ENCODE measurements at places on chromosomes 5 and 9.

DNA sequence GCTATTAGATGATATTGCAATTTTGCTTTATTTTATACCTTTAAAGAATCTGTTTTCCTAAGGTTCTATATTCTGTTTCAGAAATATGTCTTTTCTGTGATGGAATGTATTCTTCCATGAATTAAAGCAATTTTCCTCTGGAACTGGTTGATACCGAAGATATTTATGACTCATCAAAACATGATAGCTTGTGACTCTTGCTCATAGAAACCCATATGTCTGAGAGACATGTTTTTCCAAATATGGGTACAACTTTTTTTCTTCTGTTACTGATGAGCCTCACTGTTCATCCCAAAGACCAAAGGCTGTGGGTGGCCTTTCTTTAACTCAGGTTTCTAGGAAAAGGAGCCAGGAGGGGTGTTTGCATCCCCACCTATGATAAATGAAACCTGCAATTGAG, 126.1 kb upstream of the PAPPA start:
- peak; percentile 33 for DNase-seq

GRCh38 chr9:110776221-110776620, 107.6 kb downstream of the MUSK start:
- DNase-seq = no peak

- peak; percentile 81 for DNase-seq
Observed at GRCh38 chr5:134101686-134102439, 12.6 kb upstream of the TCF7 start.

DNA sequence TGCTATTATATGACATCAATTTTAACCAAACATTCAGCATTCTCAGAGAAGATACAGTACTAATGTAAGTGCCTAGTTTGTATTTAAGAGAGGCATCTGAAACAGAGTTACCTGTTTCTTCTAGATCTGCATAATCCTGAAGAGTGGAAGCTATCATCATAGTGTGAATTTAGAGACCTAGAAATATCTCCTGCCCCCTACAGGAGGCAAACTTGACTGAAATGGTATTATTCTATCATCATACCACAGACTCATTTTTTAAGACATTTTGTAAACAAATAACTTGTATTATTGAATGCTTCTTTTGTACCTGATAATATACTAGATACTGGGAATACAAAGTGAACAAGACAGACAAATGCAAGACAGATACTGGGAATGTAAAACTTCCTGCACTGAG, 216.8 kb upstream of the RPS23 start:
- no peak for DNase-seq

GRCh38 chr9:5326893-5327548, 12.7 kb downstream of the RLN1 start:
- no peak for DNase-seq

GRCh38 chr5:131671409-131671808, 36.4 kb upstream of the RAPGEF6 start:
- DNase-seq = no peak

DNA sequence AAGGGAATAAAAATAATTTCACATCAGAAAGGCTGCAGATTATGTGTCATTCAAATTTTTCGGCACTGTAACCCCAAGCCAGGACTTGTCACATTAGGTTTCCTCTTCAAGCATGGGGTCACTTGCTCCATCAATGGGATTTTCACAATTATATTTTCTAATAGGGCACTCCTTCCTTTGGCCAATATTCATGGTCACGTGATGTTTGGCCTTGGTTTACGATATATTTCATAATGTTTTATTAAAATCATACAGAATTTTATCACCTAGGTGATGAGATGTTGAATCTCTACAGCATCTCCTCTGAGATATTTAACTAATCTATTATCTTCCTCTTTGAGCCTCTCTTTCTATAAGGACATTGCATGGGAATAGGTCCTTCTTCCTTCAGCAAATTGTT, 523.5 kb upstream of the SEMA6A start:
- DNase-seq = no peak

GRCh38 chr5:112642885-112643284, 94.8 kb upstream of the APC start:
- no peak for DNase-seq

GRCh38 chr5:77599679-77600078, 38.8 kb downstream of the OTP start:
- no peak for DNase-seq

DNA sequence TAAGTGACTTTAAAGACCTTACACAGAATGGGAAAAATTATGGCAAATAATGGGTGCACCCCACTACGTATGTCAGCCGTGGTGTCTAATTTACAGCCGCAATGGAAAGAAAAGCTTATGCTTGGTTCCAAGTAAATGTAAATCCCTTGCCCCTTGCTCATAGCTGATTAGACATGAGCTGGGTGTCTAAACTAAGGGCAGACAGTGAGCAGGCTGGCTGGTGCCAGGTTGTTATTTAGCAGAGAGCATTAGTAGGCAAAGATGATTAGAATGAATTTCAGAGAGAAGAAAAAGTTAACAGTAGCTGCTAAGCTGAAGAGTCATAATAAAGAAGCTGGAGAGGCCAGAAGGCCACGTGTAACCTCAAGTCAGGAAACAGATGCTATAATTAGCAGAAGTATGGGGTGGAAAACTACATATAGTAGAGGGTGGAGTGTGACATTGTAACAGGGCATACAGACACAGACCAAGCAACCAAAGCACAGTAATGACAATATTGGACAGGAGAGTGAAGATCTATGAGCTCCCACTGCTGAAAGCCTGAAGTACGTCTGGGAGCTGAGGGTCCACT, 257.7 kb downstream of the MCTP1 start:
- no peak for DNase-seq

GRCh38 chr9:134630861-134631260, 10.7 kb upstream of the COL5A1 start:
- DNase-seq = no peak

DNA sequence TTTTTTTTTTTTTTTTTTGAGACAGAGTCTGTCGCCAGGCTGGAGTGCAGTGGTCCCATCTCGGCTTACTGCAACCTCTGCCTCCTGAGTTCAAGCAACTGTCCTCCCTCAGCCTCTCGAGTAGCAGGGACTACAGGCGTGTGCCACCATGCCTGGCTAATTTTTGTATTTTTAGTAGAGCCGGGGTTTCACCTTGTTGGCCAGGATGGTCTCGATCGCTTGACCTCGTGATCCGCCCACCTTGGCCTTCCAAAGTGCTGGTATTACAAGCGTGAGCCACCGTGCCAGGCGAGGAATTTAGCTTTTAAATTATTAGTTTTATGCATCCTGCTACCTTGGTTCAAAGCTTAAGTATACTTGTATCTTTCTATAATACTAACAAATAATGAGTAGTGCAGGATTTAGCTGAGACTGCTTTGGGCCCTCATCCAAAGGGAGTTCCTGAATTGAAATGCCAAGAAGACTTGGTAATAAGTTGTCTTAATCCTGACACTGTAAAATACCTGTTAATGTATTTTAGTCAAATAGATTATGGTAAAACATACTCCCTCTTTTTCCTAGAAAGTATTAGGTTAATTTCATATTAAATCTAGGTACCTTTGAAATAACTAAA, 5.0 kb downstream of the CDC42SE2 start:
- DNase-seq = no peak

DNA sequence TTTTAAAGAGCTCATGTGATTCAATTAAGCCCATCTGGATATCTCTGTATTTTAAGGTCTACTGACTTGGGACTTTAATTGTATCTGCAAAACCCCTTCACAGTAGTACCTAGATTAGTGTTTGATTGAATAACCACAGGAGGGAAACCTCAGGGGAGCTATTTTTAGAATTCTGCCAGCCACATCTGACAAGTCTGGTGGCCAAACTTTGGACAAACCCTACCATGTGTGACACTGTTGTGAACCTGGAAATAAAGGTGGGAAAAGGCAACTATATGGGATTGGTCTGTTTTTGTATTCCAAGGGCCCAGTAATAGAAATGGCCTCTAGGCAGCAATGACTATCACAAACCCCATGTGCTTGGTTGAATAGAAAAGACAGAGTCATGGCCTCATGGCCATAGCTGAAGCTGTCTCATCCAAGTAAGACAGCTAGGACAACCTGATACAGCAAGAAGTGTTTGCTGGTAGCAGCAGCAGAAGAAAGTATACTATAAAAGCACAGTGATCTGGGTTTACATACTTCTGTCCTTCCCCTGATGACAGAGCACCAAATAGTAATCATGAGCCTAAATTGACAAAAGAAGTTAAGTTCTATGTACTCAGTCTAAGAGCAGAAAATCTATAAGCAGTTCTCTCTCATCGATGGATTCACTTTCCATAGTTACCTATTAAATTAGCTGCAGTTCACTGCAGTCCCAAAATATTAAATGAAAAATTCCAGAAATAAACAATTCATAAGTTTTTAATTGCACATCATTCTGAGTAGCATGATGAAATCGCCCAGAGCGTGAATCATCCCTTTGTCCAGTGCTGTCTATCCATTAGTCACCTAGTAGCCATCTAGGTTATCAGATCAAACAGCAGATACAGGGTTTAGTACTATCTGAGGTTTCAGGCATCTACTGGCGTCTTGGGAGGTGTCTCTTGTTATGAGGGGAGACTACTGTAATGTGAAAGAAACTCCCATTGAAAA, 189.8 kb downstream of the ARHGAP26 start:
- no peak for DNase-seq

- DNase-seq = no peak
Observed at GRCh38 chr5:151227918-151228447, 4.1 kb upstream of the CCDC69 start.

GRCh38 chr5:159785656-159786055, 130.6 kb upstream of the ADRA1B start:
- DNase-seq = no peak

- DNase-seq = no peak
Observed at GRCh38 chr5:143916451-143916850, 104.5 kb downstream of the HMHB1 start.

DNA sequence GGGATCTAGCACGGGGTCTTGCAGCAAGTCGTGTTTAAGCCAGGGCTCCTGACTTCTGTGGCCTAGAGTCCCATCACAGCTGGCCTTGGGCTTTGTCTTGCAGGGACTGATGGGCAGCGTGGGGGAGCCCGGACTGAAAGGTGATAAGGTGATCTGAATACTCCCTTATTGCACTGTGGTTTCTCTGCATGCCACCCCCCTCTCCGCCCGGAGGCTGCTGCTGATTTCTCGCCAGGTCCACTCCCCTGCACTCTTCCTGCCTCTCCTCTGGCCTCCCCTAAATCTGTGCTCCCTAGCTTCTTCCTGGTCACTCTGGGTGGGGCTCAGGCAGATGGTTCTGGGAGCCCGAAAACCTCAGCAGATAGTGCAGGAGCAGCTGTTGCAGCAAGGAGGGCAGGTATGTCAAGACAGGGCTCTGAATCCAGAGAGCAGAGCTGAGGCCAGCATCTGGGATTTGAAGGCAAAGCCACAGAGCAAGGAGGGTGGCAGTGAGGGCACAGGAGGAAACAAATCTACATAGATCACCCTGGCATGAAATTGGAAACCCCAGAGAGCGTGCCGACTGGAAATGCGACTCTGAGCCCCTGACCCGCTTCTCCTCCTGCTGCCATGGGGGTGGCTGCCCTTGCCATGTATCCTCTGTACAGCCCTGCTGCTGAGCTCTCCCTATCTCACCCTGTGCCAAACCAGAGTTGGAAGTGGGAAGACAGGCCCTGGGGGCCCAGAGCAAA, 76.5 kb downstream of the COL27A1 start:
- no peak for DNase-seq

DNA sequence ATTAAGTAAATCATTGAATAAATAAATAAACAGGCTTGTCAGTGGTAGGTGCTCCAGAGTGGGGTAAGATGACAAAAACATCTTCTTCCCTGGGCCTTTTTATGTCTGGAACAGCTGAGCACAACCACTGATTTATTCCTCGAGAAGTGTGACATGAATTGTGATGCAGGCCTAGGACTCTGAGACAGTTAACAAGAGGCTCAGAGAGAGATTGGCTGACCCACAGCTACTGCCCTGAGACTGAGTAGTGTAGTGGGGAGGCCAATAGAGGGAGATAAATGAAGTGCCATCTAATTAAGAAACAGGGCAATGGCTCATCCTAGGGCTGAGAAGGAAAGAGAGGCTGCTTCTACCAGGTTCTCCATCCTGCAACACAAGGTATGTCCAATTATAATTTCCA, 369.3 kb upstream of the TRPC7 start:
- DNase-seq = no peak

GRCh38 chr5:124410539-124411488, 335.6 kb downstream of the ZNF608 start:
- no peak for DNase-seq

DNA sequence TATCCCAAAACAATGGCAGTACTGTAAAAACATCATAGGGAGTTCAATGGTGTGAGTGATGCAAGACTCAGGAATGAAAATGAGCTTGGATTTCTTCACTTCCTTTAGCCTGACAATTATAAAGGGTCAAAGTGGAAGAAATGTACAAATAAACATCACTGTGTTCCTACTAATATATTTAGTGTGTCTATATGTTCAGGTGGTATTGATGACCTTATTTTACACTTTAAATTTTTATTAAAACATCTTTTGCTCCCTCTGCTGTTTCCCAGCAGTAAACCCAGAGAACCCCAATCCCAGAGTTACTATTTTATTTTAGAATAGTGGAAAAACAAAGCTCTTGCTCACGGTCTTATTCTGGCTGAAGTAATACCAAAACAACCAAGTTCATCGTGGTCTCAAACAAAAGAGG, 2.0 kb downstream of the LOX start:
- DNase-seq = peak; percentile 27

- DNase-seq = no peak
Observed at GRCh38 chr9:650362-650761, 191.1 kb upstream of the DMRT1 start.

DNA sequence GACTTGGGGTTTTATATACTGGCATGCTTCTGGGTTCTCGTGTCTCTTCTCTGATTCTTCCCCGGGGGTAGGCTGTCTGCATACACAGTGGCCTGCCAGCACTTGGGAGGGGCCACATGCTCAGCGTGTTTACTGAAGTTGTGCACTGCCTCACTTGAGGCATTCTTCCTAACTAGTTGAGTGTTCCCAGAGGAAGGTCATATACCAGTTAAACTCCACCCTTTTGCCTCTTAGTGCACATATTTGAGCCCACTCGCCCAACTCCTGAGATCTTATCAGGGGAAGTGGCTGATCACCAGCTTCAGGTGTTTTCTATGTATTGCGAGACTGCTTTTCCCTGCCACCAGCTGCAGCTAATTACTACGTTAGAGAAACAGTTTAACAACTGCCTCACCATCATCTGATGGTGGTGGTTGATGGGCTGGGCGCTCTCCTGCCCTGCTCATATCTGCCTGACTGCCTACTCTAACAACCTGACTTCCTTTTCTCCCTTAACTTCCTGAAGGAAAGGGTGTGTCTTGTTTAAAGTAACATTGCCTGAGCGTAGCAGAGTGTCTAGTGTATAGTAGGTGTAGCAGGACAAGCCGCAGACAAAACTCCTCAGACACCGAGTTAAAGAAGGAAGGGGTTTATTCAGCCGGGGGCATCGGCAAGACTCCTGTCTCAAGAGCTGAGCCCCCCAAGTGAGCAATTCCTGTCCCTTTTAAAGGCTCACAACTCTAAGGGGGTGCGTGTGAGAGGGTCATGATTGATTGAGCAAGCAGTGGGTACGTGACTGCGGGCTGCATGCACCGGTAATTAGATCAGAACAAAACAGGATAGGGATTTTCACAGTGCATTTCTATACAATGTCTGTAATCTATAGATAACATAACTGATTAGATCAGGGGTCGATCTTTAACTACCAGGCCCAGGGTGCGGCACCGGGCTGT, 60.1 kb upstream of the CLINT1 start:
- no peak for DNase-seq
